ENCODE measurements at places on chromosomes 5 and 9. TPM values are rescaled to one million over a fixed set of nuclear protein-coding genes. Genes with fewer than 3 reads are reported as not detected.
A peak's percentile ranks its signal among the peaks of the same experiment; 100 is the strongest.

The SYK gene
- 39.5 TPM for total RNA-seq

The SPRY4 gene
- 37.1 TPM for total RNA-seq

The WHRN gene
- 12.5 TPM for total RNA-seq

The ZNF879 gene
- total RNA-seq = 3.0 TPM

The ZNF454 gene
- 2.5 TPM for total RNA-seq

The NPR3 gene
- total RNA-seq = 10.0 TPM

The MRPS30 gene
- 54.9 TPM for total RNA-seq

The IARS1 gene
- total RNA-seq = 114 TPM

The SPINK5 gene
- total RNA-seq = 0.91 TPM

The LRRC19 gene
- not detected for total RNA-seq

The GABRG2 gene
- not detected for total RNA-seq

DNA sequence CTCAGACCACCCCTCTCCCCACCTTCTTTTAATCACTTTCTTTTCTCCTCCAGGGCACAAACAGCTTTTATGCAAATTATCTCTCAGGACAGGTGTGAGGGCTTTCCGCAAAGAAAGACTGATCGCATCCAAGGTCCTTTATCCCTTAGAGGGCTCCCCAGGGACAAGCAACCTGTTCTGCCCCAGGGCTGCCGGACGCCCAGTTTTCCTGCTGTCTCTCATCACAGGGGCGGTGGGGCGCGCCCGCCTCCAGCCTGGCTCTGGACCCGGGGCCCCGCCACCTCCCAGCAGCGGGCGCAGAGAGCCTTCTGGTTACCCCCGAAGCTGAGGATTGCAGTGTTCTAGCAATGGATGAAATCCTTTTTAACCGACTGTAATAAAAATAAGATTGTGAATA lies 266.1 kb downstream of the CWC27 start:
- no peaks in the 10 kb centered on the region for H3K36me3 ChIP-seq
- H3K4me3 ChIP-seq = no peak overlapping the region
- DNase-seq = peak; percentile 82
- H3K4me1 ChIP-seq = peaks cover 11% of the 10 kb centered on the region

- H3K36me3 ChIP-seq = no peaks in the 10 kb centered on the region
- no peaks in the 10 kb centered on the region for H3K4me1 ChIP-seq
- peak; percentile 26 for DNase-seq
- no peak overlapping the region for H3K4me3 ChIP-seq
- H3K27me3 ChIP-seq = no peaks in the 10 kb centered on the region
Measured at GRCh38 chr5:122500245-122501088, 188.4 kb downstream of the SNCAIP start.

GRCh38 chr5:109256486-109256885 lies 153.3 kb downstream of the PJA2 start:
- no peak overlapping the region for H3K4me3 ChIP-seq
- no peak for DNase-seq
- H3K4me1 ChIP-seq = no peaks in the 10 kb centered on the region
- no peaks in the 10 kb centered on the region for H3K36me3 ChIP-seq
- no peak overlapping the region for H3K27ac ChIP-seq

DNA sequence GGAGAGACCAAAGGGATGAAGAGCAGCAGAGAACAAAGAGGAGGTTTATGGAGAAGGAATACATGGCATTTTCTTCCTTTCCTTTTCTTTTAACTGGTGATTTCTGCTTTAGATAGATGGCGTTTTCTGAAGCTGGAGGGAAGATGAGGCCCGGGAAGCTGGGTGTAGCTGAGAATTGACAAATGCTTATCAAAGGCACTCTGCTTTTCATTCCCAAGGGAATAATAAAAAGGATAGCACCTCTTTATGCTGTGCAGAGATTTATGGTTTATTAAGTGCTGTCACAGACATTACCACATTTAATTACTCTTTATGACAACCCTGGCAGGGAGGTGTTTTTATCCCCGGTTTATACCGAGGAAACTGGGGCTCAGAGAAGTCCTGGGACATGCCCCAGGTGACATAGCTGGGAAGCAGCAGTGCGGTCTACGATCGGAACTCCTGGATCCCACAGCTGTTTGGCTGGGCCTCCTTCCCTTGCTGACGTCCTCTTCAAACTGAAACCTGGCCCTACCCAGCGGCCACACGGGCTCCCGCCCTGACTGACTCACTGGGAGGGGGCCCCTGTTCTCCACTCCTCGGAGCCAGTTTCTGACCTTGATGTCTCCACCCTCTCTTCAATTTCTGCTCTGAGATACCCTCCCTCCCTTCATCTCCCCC lies 8.2 kb upstream of the EPB41L4B start:
- peak overlapping the region; percentile 13 for H3K4me3 ChIP-seq
- DNase-seq = peak; percentile 54
- no peaks in the 10 kb centered on the region for H3K27me3 ChIP-seq
- no peaks in the 10 kb centered on the region for H3K36me3 ChIP-seq

- H3K4me3 ChIP-seq = no peak overlapping the region
- no peaks in the 10 kb centered on the region for H3K27me3 ChIP-seq
- no peak for DNase-seq
- no peaks in the 10 kb centered on the region for H3K4me1 ChIP-seq
Measured at GRCh38 chr9:91856419-91856818, 93.6 kb downstream of the ROR2 start.

- no peaks in the 10 kb centered on the region for H3K36me3 ChIP-seq
- peaks cover 13% of the 10 kb centered on the region for H3K27me3 ChIP-seq
- no peak overlapping the region for H3K27ac ChIP-seq
- no peak for DNase-seq
- H3K4me3 ChIP-seq = no peak overlapping the region
Measured at GRCh38 chr5:132748522-132749000, 1.3 kb downstream of the CCNI2 start.

- H3K36me3 ChIP-seq = no peaks in the 10 kb centered on the region
- no peak for DNase-seq
- H3K27ac ChIP-seq = no peak overlapping the region
- H3K4me1 ChIP-seq = no peaks in the 10 kb centered on the region
Measured at GRCh38 chr9:93194641-93195040, 10.7 kb downstream of the WNK2 start.

DNA sequence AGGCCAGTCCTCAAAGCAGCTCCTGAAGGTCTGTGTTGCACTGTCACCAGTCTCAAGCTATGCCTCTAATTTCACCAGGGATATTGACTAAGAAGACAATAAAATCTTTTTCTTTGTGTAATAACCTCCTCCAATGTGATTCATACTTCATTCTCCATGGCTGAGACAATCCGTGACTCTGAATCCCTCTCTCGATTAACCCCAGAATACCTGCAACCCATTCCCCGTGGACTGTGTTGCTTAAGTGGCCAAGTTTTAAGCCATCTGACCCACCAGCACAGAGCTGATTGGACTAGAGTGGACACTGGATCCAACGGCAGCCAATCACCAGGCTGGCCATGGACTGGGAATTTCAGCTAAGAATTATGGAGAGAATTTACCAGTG lies 5.4 kb upstream of the CCIN start:
- peaks cover 14% of the 10 kb centered on the region for H3K4me1 ChIP-seq
- no peak overlapping the region for H3K27ac ChIP-seq
- H3K36me3 ChIP-seq = no peaks in the 10 kb centered on the region
- no peak for DNase-seq

GRCh38 chr9:76629205-76629990 lies 134.8 kb upstream of the PCA3 start:
- no peak overlapping the region for H3K27ac ChIP-seq
- H3K27me3 ChIP-seq = no peaks in the 10 kb centered on the region
- H3K4me1 ChIP-seq = peaks cover under 1% of the 10 kb centered on the region
- H3K36me3 ChIP-seq = no peaks in the 10 kb centered on the region
- DNase-seq = no peak

GRCh38 chr9:120398286-120398685 lies 181.7 kb downstream of the CDK5RAP2 start:
- no peaks in the 10 kb centered on the region for H3K27me3 ChIP-seq
- no peak overlapping the region for H3K4me3 ChIP-seq
- H3K27ac ChIP-seq = no peak overlapping the region
- H3K4me1 ChIP-seq = peaks cover 3% of the 10 kb centered on the region

DNA sequence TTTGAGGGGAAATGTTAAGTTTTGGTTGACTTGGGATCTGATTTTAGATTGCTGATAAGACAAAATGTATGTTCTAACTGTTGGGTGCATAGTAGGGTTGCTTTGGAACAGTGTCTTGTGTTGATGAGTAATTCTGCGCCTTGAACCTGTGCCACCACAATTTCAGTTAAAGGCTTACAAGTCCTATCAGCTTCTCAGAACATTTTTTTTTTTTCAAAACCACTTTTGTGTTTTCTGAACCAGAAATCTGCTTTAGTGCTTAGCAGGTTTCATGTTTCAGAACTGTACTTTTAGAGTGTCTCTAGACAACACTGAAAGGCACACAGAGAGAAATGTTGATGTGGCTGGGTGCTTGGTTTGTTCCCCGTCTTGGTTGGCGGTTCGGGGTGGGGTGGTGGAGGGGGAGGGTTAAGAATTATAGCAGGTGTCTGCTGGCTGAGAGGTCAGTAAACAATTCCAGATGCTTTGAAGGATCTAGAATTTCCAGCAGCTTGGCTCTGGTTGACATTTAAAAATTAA lies 84.6 kb downstream of the ANKRD55 start:
- H3K27me3 ChIP-seq = no peaks in the 10 kb centered on the region
- no peak for DNase-seq
- H3K27ac ChIP-seq = no peak overlapping the region
- no peaks in the 10 kb centered on the region for H3K36me3 ChIP-seq

DNA sequence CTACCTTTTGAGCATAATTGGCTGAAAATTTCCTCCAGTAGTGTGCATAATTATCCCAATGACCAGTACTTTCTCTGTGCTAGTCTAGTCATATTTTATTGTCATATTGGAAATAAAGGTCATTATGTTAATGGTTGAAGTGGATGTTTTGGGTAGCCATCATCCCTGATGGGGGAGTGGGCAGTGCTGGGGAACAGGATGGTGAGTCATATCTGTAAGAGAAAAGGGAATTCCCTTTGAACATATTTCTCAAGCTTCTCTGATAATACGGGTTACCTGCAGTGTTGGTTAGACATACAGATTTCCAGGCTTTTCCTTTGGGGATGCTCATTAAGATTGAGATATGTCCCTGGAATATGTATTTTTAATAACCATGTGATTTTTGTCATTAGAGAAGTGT lies 33.3 kb upstream of the SPATA31D4 start:
- H3K27me3 ChIP-seq = no peaks in the 10 kb centered on the region
- H3K4me3 ChIP-seq = no peak overlapping the region
- H3K4me1 ChIP-seq = no peaks in the 10 kb centered on the region
- H3K36me3 ChIP-seq = no peaks in the 10 kb centered on the region

DNA sequence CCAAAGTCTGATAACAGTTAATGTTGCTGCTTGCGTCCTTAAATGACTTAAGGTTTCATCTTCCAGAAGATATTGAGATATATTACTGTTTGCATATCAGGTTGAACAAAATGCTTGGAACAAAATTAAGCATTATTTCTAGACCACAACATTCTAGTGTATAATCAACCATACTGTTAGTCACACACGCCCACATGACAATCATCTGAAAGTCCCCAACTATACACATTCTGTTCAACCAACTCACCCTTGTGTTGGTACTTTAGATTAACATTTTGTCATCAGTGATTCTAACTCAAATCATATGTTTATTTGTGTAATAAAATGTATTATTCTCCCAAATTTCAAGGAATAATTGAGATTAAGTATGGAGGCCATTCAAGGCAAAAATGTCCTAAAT lies 47.3 kb downstream of the LURAP1L start:
- DNase-seq = no peak
- H3K27ac ChIP-seq = no peak overlapping the region
- H3K36me3 ChIP-seq = peaks cover 2% of the 10 kb centered on the region
- H3K4me1 ChIP-seq = peaks cover 14% of the 10 kb centered on the region
- H3K4me3 ChIP-seq = no peak overlapping the region

- H3K4me3 ChIP-seq = no peak overlapping the region
- H3K27ac ChIP-seq = no peak overlapping the region
- H3K27me3 ChIP-seq = no peaks in the 10 kb centered on the region
- H3K36me3 ChIP-seq = no peaks in the 10 kb centered on the region
- DNase-seq = no peak
Measured at GRCh38 chr5:163384669-163385068, 52.7 kb upstream of the CCNG1 start.

DNA sequence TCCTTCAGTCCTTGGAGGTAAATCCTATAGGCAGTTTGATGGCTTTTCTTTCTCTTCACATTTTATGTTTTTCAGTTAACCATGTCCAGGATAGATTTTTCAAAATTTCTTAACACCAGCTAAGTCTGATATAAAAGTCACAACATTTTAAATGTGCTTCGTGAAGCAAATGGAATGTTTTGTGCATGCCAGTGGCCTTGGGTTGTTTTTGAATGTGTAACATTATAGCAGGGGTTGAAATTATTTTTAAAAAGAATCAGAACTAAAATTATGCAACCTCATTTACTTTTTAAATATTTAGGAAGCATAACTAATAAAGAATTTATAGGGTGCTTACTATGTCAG lies 201.1 kb downstream of the ARHGEF28 start:
- H3K36me3 ChIP-seq = no peaks in the 10 kb centered on the region
- no peak overlapping the region for H3K4me3 ChIP-seq
- no peak overlapping the region for H3K27ac ChIP-seq

All from upper lobe of left lung (tissue), 6 donors.